ENCODE measurements at places on chromosomes 16 and 17. TPM values are rescaled to one million over a fixed set of nuclear protein-coding genes. Genes with fewer than 3 reads are reported as not detected.

Gene ASPA
- 0.10 TPM for total RNA-seq

Gene SMIM36
- total RNA-seq, result not detected

Gene CCDC78
- 0.12 TPM for total RNA-seq

Gene NPIPA3
- total RNA-seq, result 0.48 TPM

Gene KCNG4
- not detected for total RNA-seq

Gene TBC1D3G
- total RNA-seq, result not detected

Gene RNF167
- 25.2 TPM for total RNA-seq

Gene CETP
- 4.8 TPM for total RNA-seq

Gene DPEP3
- total RNA-seq, result not detected

Gene CCDC40
- 1.3 TPM for total RNA-seq

Gene MARVELD3
- not detected for total RNA-seq

Gene ANKRD40CL
- not detected for total RNA-seq
